Caudate nucleus (tissue), 63 donors: ENCODE measurements at places on chromosomes 6 and 20.

- no peak for DNase-seq
Measured at GRCh38 chr20:57198132-57199072, 68.0 kb downstream of the BMP7 start.

DNA sequence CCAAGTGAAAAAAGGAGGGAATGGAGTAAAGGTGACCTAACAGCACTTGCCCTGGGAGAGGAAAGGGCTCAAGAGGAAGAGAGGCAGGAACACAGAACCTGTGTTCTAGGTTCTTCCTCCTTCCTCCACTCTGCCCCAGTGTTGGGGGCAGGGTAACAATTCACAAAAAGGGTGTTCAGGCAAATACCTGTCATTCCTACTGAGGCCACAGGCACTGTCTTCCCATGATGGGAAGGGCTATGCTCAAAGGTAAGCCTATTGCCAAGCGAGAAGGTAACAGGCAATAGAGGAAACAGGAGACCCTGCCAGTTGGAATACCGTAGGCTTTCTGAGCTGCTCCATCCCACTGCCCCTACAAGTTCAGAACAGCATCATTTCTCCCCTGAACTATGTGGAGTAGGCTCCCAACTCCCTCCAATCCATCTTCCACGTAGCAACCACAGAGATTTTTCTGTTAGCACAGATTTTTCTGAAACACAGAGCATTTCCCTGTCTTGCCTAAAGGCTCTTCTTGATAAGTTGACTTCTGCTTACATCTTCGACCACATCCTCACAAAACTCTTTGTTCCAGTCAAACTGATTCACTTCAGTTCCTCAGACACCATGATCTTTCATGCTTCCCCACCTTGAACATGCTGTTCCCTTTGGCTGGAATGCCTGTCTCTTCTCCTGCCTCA lies 2.7 kb downstream of the AGPAT1 start:
- DNase-seq = no peak

GRCh38 chr6:110233770-110234374 lies 53.6 kb downstream of the CDC40 start:
- DNase-seq = no peak

GRCh38 chr6:35787266-35788218 lies 6.7 kb downstream of the CLPSL1 start:
- no peak for DNase-seq

GRCh38 chr6:16630026-16630643 lies 131.1 kb downstream of the ATXN1 start:
- no peak for DNase-seq

GRCh38 chr20:25077610-25078169 lies 4.3 kb downstream of the VSX1 start:
- DNase-seq = no peak

DNA sequence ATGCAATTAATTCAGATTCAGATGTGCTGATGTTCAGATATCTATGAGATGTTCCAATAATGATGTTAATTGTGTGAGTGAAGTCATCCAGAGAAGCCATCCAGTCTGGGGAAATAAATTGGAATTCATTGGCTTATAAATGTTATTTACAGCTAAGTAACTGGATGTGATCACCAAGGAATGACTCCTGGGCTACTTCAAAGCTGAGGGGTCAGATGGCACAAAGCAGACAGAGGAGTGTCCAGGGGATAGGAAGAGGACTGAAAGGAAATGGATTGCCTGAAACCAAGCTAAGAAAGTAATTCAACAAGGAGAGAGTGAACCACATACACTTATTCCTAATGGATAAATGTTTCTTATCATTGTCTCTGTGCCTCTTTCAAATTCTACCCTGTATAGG lies 4.5 kb upstream of the MLIP start:
- no peak for DNase-seq

DNA sequence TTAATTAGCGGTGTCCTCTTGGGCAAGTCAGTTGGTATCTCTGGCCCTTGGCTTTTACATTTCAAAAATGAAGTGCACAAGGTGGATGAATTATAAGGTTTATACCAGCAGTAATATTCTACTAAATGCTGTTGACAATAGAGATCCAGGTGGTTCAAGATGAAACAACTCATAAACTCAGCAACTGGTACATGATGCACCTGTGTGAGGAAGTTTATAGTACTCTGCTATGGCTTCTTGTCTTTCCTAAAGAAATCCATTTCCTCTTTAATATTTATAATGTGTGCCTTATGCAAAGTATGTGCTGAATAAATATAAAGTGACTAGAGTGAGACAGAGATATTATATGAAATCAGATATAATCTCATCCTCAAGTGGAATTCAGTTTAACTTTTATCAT lies 48.5 kb downstream of the ADGRG6 start:
- no peak for DNase-seq

DNA sequence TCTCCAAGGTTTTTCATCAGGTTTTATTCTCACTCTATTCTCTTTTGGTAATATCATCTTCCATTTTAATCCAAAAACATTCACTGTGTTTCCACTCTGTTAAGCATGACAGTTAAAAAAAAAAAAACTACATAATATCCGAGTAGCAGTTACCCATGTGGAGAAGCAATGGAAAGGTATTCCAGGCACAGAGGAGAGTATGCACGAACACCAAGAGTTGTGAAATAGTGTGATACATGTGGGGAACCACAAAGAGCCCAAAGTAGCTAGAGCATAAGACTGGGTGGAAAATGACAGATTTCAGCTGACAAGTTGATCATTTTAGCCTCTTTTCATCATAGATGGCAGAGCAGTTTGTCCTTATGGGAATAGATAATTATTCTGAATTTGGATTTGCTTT lies 19.9 kb upstream of the FBXL4 start:
- DNase-seq = no peak

GRCh38 chr20:38920851-38921250 lies 5.4 kb upstream of the FAM83D start:
- no peak for DNase-seq

DNA sequence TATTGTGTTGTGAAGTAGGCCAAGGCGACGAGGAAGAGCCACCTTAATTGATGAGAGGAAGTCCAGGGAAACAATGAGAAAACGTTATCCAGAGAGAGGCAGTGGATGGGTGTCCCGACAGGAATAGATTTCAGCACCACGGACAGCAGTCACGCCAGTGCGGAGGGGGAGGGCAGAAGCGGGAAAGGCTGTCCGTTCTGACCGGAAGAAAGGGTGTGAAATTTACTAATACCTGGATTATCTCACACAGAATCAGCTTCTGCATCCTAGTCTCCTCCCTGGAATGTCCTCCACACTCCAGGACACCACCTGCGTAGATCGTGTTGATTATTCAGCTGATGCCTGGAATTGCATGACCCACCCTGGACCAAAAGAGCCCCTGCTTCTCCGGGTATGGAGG lies 7.4 kb upstream of the BPIFA3 start:
- DNase-seq = no peak

- DNase-seq = no peak
Measured at GRCh38 chr20:59412181-59412580, 111.8 kb downstream of the EDN3 start.

GRCh38 chr6:10954590-10955010 lies 67.7 kb downstream of the SYCP2L start:
- DNase-seq = no peak

- no peak for DNase-seq
Measured at GRCh38 chr6:43884652-43885022, 114.6 kb downstream of the VEGFA start.

- no peak for DNase-seq
Measured at GRCh38 chr6:6085928-6086668, 79.4 kb upstream of the NRN1 start.

- DNase-seq = no peak
Measured at GRCh38 chr6:157152556-157152955, 170.8 kb downstream of the TMEM242 start.

GRCh38 chr6:43997345-43997677 lies 129.9 kb downstream of the MRPL14 start:
- DNase-seq = no peak

- DNase-seq = no peak
Measured at GRCh38 chr6:79301290-79301689, 66.8 kb upstream of the HMGN3 start.

- DNase-seq = no peak
Measured at GRCh38 chr6:16648003-16648402, 113.3 kb downstream of the ATXN1 start.

GRCh38 chr20:55456316-55456940 lies 548.9 kb downstream of the CBLN4 start:
- DNase-seq = no peak

GRCh38 chr20:62818592-62819493 lies 2.0 kb downstream of the COL9A3 start:
- no peak for DNase-seq

DNA sequence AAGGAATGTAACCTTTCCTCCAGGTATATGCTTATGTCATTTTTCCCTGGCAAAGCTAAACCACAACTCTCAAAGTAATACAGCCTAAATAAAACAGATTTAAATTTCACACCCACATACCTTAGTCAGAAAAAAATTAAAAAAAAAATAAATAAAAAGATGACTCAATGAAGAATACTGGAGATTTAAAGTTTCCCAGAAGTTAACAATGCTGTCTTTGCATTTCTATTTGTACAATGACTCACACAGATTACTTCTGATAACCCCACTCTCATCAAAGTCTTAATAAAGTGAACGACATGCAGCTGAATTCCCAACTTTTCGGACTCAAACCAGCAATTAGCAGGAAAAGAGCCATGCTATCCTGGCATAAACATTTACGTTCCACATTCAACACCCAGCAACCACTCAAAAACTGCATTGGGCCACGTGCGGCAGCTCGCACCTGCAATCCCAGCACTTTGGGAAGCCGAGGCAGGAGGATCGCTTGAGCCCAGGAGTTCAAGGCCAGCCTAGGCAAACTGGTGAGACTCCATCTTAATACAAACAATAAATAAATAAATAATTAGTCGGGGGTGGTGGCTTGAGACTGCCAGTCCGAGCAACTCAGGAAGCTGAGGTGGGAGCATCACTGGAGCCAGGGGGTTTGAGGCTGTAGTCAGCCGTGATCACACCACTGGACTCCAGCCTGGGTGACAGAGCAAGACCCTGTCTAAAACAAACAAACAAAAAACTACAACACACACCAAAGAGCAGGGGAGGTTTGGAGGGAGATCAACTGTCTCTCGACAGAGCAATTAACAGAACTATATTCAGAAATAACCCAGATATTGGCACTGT lies 130.5 kb downstream of the WDR27 start:
- no peak for DNase-seq

- no peak for DNase-seq
Measured at GRCh38 chr20:44231713-44232468, 15.2 kb upstream of the GDAP1L1 start.

- DNase-seq = no peak
Measured at GRCh38 chr6:158361961-158362669, 49.9 kb downstream of the TULP4 start.

DNA sequence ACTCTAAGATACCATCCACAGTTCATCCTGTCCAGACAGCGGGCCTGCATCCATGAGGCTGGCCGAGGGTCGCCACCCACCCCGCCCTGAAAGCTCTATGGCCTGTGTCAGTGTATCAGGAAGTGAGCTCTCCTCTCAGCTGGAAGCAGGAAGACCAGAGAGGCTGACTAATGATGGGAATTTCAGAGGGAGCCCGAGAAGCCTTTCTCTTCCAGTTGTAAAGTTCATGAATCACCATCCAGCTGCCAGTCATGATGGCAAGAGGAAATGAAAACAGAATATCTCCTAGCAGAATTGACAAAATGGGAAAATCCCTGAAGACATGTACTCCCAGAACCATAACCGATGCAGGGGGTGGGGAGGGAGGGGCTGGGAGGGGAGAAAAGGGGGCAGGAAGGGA lies 109.6 kb upstream of the RPS6KA2 start:
- DNase-seq = no peak

DNA sequence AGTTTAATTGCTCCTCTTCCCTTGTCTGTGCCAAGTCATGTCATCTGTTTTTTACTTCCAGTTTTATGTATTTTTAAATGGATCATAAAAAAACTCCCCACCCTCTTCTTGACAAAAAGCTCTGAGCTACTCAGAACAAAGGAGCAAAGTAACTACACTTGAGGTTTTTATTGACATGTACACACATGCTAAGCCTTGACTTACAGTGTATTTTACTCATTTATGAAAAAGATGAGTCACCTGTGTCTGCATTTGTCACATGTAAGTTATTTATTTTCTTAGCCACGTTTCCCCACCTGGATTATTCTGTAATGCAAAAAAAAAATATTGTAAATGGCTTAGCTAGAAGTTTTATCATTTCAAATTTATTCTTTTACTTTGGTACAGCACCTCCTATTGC lies 628.8 kb upstream of the SLC35B3 start:
- no peak for DNase-seq

- DNase-seq = no peak
Measured at GRCh38 chr6:138692058-138692977, 81.3 kb upstream of the CCDC28A start.

DNA sequence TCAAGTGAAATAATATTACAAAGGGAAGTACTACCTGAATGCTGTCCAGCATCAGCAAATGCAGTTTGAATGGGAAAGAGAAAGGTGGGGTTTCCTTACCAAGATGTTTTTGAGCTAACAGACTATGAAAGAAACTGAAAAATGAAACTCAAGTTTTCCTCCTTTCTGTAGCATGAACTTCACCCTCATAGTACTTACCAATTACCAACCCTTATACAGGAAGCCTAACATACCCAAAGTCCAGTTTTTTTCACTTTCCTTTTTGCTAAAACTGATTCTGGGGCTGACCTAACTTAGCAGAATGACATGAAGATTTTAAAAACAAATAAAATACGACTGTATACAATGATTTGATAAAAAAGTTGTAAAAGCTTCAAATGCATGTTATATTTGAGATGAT lies 5.2 kb downstream of the ZNFX1 start:
- no peak for DNase-seq

DNA sequence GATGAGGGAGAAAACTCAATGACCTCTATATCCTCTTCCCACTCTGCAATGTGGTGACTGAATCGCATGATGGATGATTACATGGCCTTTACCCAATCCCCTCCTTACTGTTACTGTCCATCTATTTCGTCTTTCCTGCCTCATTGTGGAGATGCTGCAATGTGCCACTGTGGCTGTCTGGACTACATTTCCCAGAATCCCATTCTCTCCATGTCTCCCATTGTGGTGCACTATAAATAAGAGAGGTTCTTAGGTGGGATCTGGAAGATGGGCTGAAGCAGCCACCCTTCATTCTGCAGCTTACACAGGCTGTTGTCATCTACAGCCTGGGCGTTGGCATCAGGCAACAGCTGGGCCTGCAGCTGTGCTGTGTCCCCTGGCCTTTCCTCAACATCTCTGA lies 233.6 kb downstream of the PRKN start:
- no peak for DNase-seq

- DNase-seq = no peak
Measured at GRCh38 chr6:121748376-121748775, 312.9 kb downstream of the GJA1 start.

GRCh38 chr20:20666359-20666758 lies 46.1 kb downstream of the RALGAPA2 start:
- DNase-seq = no peak

GRCh38 chr6:26215585-26216358 lies 128.5 kb downstream of the HFE start:
- DNase-seq = no peak
